ENCODE measurements at places on chromosomes 3 and 15.

DNA sequence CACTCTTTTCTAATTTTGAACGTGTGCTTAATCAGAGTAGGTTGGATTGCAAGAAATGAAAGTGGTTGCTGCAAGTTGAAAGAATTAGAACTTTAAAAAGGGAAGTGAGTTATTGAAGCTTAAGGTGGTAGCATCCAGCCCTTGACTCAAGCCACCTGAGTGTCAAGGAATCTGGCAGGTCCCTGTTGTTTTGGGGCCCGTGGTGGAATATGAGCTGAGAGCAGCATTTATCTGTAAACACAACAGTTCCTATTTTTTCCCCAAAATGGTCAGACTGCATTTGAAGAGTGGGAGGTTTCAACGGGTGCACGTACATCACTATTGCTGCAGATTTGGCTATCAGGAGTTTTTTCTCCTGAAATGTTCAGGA is 1.7 kb downstream of the ITPR1 start:
- no peak for DNase-seq

GRCh38 chr15:96893159-96893906 is 562.8 kb downstream of the NR2F2 start:
- no peak for DNase-seq

DNA sequence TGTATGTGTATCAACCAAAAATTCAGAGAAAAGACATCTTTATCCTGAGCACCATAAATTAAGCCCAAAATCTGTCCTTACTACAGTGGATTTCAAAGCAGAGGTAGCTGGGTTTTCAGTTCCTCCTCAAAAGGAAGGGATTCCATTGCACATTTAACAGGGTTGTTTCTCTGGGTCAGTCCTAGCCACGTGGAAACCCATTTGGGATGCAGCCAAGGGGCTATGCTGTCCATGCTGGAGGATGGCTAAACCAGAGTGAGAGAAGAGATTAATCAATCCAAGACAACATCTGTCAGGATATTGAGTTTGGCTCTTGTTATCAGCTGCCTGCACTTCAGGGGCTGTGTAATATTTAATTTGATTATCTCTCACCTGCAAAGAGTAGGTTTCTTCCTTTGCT is 28.1 kb downstream of the LSAMP start:
- no peak for DNase-seq

DNA sequence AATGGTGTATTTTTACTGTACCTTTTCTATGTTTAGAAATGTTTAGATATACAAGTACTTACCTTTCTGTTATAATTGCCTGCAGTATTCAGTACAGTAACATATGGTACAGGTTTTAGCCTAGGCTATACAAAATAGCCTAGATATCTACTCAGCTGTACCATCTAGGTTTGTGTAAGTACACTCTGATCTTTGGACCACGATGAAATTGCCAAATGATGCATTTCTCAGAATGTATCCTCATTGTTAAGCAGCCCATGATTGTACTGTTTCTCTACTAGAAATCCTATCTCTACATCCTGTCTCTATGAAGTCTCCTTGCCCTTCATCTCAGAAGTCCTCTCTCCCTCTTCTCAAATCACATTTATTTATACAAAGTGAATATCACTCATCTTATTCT is 32.8 kb upstream of the ZCWPW2 start:
- no peak for DNase-seq

GRCh38 chr3:6262010-6262409 is 598.9 kb upstream of the GRM7 start:
- no peak for DNase-seq

- DNase-seq = peak; percentile 83
These were observed 13.0 kb downstream of the VIPR1 start for GRCh38 chr3:42515391-42515916.

- no peak for DNase-seq
These were observed 14.2 kb downstream of the ZNF80 start for GRCh38 chr3:114223143-114223542.

- no peak for DNase-seq
These were observed 82.2 kb upstream of the GOLGA8B start for GRCh38 chr15:34665498-34666116.

DNA sequence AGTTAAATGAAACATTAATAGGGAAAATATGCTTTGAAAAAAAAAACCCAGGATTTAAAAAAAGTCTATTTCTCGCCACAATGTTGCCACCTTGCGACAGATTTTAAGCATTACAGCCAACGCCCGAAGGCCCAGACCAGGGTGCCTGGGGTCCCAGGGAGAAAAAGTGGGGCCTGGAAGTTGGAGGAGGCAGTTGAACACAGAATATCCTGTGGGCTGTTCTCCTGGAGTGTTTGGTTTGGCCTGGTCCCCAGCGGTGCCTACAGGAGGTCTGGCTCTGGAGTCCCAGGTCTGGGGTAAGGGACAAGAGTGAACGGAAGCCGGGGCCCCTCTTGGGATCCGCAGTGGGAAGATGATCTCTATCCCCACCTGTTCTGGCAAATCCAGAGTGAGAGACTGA is 3.4 kb downstream of the RNU6-1 start:
- DNase-seq = peak; percentile 74

- DNase-seq = no peak
These were observed 95.5 kb upstream of the DPPA4 start for GRCh38 chr3:109432833-109433232.

GRCh38 chr3:70861234-70861633 is 548.8 kb upstream of the MDFIC2 start:
- DNase-seq = no peak

DNA sequence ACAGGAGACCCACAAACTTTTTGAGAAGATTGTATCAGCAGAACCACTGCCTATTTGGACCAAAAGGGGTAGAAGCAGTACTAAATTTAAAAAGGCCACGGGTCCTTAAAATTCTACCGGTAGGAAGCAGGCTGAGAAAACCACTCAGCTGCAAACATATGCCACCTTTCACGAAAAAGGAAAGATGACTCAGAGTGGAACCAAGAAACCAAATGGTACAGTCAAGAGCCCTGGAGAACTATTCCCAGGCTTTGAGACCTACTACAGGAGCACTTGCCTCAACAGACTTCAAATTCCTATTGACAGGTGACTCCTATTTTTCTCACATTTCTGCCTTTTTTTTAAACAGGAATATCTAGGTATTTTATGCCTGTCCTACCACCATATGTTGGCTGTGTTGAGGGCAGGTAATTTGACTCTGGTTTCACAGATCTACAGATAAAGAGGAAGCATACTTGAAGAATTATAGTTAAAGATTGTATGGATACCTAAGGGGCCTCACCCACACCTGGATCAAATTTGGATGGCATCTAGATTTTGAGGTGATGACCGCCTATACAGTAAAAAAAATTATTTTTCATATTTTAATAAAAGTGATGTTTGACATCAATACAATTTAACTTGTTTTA is 10.1 kb downstream of the GOLIM4 start:
- no peak for DNase-seq

- no peak for DNase-seq
These were observed 16.2 kb downstream of the MRAS start for GRCh38 chr3:138364356-138365252.

GRCh38 chr3:11613319-11613718 is 30.4 kb downstream of the VGLL4 start:
- DNase-seq = no peak

DNA sequence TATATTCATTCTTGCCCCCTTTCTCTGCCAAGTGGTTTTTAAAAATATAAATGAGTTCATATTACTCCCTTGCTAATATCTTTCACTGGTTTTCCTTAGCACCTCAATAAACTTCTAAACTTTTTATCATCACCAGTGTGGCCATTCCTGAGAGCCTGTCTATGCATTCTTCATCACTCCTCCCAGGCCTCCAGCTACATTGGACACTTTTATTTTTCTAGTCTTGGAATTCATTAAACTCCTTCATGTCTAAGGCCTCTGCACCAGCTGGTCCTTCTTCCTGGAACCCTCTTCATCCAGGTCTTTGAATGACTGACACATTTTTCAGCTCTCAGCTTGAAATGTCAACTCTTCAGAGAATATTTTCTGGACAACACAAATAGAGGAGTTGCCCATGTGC is 120.4 kb upstream of the P2RY1 start:
- no peak for DNase-seq

DNA sequence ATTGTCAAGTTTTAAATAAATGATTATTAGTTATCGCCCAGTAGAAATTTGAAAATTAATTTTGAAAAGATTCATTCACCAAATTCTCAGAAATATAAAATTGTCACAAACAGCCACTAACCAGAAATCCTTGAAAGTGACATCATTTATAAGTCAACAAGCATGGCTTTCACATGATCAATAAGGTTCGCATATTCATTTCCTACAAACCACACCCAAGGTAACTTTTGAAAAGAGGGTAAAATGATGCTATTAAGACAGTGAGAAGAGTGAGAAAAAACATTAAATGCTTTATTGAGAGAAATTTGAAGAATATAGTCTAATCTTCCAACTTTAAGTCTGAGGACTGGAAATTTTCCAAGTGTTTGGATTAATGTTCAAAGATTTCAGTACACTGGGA is 263.6 kb upstream of the ALCAM start:
- no peak for DNase-seq

DNA sequence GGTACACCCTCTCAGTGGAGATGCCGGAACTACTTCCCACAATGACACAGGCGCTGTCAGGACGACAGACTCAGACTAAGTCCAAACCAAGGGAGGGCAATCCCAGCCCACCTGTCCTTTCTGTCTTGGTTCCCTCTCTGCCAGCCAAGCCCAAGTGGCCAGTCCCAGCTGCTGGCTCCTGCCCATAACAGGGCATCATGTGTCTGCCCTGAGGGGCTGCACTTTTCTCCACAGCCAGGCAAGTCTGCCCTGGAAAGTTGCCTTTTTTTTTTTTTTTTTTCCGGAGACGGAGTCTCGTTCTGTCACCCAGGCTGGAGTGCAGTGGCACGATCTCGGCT is 20.0 kb upstream of the BCL2A1 start:
- DNase-seq = no peak

DNA sequence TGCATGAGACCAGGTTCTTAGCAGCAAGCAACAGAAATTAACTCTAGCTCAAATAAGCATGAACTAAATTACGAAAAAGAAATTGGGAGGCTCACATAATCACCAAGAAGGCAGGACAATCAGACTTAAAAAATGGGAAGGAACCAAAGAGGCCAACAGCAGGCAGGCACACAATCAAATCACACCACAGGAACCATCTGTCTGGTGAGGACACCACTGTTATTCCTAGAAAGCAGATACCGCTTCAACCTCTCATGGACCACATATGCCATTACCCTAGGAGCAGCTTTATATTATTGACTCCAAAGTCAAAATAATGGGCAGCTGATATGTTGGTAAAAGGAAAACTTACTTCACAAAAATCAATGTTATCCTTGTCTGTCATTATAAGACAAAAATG is 51.6 kb downstream of the SUCLG2 start:
- DNase-seq = no peak

DNA sequence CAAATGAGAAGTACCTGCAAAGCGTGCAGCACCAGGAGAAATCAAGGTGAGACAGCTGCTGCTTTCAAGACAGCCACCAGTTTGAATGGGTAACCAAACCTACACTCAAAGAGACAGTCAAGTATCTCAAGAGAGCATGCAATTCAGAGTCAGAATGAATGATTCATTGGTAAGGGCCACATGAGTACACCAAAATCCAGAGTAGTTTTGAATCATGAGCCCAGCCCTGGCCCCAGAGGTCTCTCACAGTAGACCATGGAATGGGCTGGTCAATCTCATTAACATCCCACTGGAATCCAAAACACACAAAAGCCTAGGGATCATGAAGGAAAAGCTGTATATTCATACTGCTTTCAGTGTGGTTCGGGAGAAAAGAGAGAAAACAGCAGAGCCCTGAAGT is 242.8 kb downstream of the TBL1XR1 start:
- no peak for DNase-seq

- DNase-seq = peak; percentile 13
These were observed 40.2 kb downstream of the METTL6 start for GRCh38 chr3:15387171-15387581.

- DNase-seq = no peak
These were observed 10.5 kb upstream of the TM4SF18 start for GRCh38 chr3:149343951-149344350.

DNA sequence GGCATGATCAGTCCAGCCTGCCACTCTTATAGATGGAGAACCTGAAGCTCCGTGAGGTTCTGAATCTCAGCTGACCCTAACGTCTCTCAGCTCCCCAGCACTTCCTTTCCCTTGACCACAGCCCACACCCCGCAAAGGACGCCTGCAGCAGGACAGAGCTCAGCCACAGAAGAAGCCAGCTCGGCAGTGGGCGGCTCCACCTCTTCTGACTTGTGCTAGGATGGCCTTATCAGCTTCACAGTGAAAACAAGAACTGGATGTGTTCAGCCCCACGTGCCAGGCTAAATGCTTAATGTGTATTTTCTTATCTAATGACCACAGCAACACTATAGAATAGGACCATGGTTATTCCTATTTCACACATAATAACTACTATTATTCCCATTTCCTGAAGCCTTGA is 127.6 kb downstream of the ARNT2 start:
- no peak for DNase-seq

DNA sequence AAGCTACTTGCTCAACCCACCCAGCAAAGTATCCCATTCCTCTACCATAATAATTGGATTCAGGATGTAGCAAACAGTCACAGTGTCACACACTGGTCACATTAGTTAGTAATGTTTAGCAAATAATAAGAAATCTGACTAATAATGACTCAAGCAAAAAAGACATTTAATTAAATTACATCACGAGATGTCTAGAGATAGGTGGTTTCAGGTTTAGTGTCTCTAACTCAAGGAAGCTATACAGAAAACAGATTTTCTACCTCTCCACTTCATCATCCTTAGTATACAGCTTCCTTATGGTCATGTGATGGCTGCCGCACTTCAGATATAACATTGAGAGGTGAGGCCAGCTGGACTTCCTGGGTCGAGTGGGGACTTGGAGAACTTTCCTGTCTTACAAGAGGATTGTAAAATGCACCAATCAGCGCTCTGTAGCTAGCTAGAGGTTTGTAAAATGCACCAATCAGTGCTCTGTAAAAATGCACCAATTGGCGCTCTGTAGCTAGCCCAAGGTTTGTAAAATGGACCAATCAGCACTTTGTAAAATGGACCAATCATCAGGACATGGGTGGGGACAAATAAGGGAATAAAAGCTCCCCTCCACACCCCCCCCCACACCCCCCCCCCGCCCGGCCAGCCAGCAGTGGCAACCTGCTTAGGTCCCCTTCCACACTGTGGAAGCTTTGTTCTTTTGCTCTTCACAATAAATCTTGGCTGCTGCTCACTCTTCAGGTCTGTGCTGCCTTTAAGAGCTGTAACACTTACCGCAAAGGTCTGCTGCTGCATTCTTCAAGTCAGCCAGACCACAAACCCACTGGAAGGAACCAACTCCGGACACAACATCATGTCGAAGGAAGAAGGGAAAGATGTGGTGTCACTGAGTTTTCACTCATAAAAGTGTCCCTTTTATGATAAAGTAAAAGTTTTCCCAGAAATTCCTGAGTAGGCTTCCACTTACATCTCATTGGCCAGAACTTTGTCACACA is 24.9 kb upstream of the ARPIN start:
- DNase-seq = no peak
